ENCODE measurements at places on chromosomes 4 and X. TPM values are rescaled to one million over a fixed set of nuclear protein-coding genes. Genes with fewer than 3 reads are reported as not detected.

- DNase-seq, result no peak
Observed at GRCh38 chrX:111010111-111010510, 85.9 kb upstream of the PAK3 start.

DNA sequence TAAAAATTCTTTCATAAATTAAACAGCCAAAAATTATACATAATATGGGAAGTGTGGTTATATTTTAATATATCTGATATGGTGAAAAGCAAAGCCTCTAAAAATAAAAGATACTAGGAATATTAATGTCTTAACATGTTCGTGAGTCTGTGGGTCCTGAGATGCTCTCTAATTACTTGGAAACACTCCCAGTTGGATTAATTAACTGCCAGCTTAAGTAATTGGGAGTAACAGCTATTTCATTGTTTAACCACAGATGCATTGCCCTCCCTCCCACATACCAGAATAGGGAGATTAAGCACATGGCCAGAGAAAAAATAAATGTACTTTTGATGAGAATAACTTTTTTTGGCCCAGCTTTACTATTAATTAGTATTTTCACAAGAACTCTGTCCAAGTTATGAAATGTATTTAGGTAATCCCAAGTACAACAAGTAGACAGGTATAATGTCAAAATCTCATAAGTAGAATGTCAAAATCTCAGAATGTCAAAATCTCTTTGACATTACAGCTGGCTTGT lies 79.7 kb downstream of the BTC start:
- DNase-seq, result no peak

NEXMIF gene
- 0.27 TPM for polyA plus RNA-seq

DNA sequence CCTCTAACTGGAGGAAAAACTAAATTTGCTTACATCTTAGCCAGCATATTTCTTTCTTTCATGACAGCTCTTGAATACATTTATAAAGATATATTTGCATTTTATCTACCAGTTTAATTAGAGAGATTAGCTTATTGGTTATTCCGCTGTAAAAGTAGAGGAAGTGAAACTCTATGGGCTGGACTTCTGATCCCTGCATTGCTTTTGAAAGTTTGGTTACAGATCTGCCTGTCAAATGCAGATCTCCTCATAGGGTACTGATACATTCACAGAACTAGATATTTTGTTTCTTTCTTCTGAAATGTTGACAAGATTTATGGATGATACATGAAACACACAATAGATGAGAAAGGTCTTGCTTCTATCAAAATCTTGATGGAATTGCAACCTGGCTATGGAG lies 581.4 kb upstream of the AADAT start:
- DNase-seq, result no peak

PTTG2 gene
- not detected for polyA plus RNA-seq

DNA sequence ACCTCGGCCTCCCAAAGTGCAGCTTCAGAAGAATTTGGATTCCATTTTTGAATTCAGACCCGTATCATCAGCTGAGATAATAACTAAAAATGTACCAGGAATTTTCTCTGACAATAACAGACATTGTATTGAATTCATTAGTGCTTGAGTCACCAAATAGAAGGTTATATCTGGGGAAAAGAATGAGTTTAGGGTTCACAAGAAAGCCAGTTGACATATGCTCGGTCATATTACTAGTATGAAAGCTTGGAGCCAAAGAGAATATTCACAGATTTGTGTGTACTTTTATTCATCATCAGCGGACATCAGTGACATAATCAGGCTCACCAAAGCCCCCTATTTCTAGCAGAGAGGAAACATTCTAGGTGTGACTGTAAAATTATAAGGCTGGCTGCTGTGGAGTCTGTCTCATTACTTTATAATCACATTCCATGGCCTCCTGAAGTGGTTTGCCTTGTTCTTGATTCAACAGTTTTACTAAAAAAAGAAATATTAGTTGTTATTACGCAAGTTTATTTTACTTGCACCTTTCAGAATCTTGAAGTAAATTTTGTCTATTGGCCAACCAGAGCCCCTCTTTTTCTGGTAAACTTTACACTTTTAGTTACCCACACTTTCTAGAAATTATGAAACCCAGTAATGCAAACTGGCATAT lies 14.6 kb upstream of the DCTD start:
- no peak for DNase-seq

GRCh38 chr4:147596981-147597380 lies 20.2 kb upstream of the TMEM184C start:
- DNase-seq, result no peak

GRCh38 chrX:77398330-77398954 lies 48.7 kb upstream of the FGF16 start:
- DNase-seq, result no peak

DNAJB14 gene
- 16.8 TPM for polyA plus RNA-seq

Measured in hindlimb muscle (tissue), 1 donor.